ENCODE measurements at places on chromosomes 12 and 14.

GRCh38 chr12:55847603-55848291, 5.0 kb upstream of the MMP19 start:
- no peaks in the 10 kb centered on the region for H3K27me3 ChIP-seq
- peak; percentile 89 for DNase-seq

- no peak for DNase-seq
- H3K27ac ChIP-seq, result no peak overlapping the region
- no peaks in the 10 kb centered on the region for H3K36me3 ChIP-seq
- no peaks in the 10 kb centered on the region for H3K4me1 ChIP-seq
- H3K4me3 ChIP-seq, result no peak overlapping the region
These were observed 199.1 kb downstream of the SLC5A8 start for GRCh38 chr12:101010896-101011295.

DNA sequence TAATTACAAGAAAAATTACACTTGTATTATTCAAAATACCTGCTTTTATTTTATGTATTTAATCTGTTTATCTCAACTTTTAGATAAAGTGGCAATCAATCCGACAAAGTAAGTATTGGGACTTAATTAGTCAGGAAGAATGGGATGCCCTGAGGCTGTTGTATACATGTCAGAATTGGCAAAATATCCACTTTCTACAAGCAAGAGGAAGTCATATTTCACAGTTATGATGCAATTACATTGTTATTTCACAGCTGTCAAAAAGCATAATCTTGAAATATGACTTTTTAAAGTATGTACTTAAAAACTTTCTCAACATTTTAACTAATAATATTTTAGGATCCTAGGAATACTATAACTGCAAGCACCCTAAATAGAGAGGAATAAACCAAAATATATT, 357.1 kb upstream of the MGAT4C start:
- H3K36me3 ChIP-seq, result no peaks in the 10 kb centered on the region
- no peaks in the 10 kb centered on the region for H3K4me1 ChIP-seq
- no peaks in the 10 kb centered on the region for H3K27me3 ChIP-seq
- H3K27ac ChIP-seq, result no peak overlapping the region

DNA sequence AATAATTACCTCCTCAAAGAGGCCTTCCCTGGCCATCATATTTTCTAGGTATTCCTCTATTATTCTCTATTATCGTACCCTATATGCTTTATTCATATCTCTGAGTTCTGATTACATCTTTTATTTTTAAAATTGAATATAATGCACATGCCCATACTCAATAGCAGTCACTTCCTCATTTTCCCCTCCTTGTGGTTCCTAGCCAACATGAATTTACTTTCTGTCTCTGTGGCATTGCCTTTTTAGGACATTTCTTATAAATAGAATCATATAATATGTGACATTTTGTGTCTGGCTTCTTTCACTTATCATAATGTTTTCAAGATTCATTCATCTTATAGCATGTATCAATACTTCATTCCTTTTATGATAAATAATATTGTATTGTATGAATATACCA, 74.4 kb upstream of the TRHDE start:
- no peaks in the 10 kb centered on the region for H3K36me3 ChIP-seq
- no peaks in the 10 kb centered on the region for H3K4me1 ChIP-seq
- no peak for DNase-seq
- no peak overlapping the region for H3K4me3 ChIP-seq
- H3K27ac ChIP-seq, result no peak overlapping the region

DNA sequence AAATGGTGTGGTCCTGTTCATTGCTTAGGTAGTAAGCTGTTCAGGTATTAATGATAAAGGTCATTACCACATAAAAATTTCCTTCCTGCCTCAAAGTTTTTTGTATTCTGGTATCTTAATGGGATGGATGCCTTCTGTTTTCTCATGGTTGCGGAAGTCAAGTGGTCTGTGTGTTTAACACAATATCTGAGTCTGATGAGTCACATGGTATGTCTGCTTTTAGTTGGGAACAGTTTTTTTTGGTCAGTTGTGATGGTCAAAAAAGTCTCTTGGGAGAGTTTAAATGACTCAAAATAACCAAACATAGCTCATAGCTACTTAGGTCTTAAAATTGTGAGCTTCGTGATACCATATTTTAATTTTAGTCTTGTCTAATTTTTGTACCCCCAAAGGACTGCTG, 40.7 kb downstream of the STK38L start:
- peaks cover 4% of the 10 kb centered on the region for H3K4me1 ChIP-seq
- no peak overlapping the region for H3K4me3 ChIP-seq
- no peaks in the 10 kb centered on the region for H3K27me3 ChIP-seq
- H3K27ac ChIP-seq, result no peak overlapping the region

GRCh38 chr12:95516757-95517156, 34.5 kb downstream of the USP44 start:
- H3K4me3 ChIP-seq, result no peak overlapping the region
- H3K4me1 ChIP-seq, result no peaks in the 10 kb centered on the region
- DNase-seq, result no peak
- no peak overlapping the region for H3K27ac ChIP-seq

GRCh38 chr12:48817873-48818830, at the start of gene CACNB3:
CACNB3 (plus strand) TSS chr12:48818496; CDS start chr12:48818930, 434 bp downstream.
- H3K4me3 ChIP-seq, result peak within 1 kb of the TSS; percentile 70
- peak; percentile 85 for DNase-seq
- no peak within 1 kb of the TSS for H3K27ac ChIP-seq
- H3K36me3 ChIP-seq, result no peaks in the 10 kb centered on the region
- no peaks in the 10 kb centered on the region for H3K27me3 ChIP-seq

DNA sequence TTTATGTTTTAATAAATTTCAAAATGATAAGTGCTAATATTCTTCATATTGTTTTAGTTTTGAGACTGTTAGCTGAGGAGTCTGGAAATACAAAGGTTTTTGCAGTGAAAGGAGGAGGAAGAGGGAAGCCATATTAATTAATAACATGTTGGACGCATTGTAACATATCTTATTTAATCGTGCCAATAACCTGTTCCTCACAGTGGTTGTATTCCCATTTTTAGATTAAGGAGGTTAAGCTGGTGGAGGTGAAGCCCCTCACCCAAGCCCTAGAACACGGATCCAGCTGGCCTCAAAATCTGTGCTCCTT, 92.4 kb downstream of the EML1 start:
- no peaks in the 10 kb centered on the region for H3K36me3 ChIP-seq
- no peak overlapping the region for H3K27ac ChIP-seq
- H3K4me3 ChIP-seq, result no peak overlapping the region
- no peaks in the 10 kb centered on the region for H3K27me3 ChIP-seq
- no peaks in the 10 kb centered on the region for H3K4me1 ChIP-seq
- no peak for DNase-seq

DNA sequence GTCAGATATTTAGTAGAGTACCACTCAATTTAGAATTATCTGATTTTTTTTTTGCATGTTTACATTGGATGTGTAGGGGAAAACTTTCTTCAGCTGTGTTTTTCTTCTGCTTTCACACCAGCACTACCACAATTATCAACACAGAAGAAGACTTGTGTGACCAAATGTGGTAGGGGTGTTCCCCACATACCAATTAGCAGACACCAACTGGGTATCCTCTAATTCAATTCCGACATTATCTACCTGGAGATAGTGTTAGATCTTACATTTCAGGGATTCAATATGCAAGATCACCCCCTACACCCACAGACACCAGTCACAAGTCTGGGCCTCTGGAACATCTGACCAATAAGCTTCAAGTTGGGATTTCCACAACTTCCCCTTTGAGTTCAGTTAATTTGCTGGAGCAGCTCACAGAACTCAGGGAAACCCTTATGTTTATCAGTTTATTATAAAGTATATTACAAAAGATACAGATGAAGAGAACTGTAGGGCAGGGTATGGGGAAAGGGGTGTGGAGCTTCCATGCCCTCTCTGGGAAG, 4.1 kb upstream of the KLRG1 start:
- no peak overlapping the region for H3K4me3 ChIP-seq
- H3K36me3 ChIP-seq, result no peaks in the 10 kb centered on the region
- DNase-seq, result no peak
- peaks cover 4% of the 10 kb centered on the region for H3K4me1 ChIP-seq

- H3K36me3 ChIP-seq, result no peaks in the 10 kb centered on the region
- H3K27ac ChIP-seq, result peak within 1 kb of the TSS; percentile 95
- peak; percentile 99 for DNase-seq
- no peaks in the 10 kb centered on the region for H3K27me3 ChIP-seq
These were observed at the start of gene MAX for GRCh38 chr14:65102441-65103149. MAX (minus strand) TSS chr14:65102517; CDS start chr14:65102339, 178 bp downstream.

DNA sequence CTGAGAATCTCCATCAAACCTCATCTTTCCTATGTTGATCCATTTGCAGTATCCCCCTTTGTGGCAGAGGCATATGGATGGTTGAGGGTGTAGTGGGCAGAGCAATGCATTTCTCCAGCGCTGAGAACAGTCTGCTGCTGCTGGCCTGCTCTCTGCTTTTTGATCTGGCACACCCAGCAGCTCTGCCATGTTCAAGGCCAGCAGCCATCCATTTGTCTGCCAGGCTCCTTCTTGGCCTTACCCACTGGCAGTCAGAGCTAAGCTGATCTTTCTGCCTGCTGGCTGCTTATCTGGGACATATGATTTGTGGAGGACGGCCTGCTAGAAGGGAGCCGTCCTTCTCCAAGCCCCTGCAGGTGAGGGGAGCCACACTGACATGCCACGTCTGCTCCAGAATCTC, 17.0 kb downstream of the NPC2 start:
- peaks cover 89% of the 10 kb centered on the region for H3K36me3 ChIP-seq
- no peak overlapping the region for H3K27ac ChIP-seq
- no peaks in the 10 kb centered on the region for H3K27me3 ChIP-seq
- DNase-seq, result no peak

- no peak overlapping the region for H3K27ac ChIP-seq
- no peak overlapping the region for H3K4me3 ChIP-seq
- H3K4me1 ChIP-seq, result peaks cover 3% of the 10 kb centered on the region
- no peaks in the 10 kb centered on the region for H3K27me3 ChIP-seq
These were observed 33.5 kb downstream of the CCNK start for GRCh38 chr14:99514552-99515300.

- H3K4me1 ChIP-seq, result peaks cover 4% of the 10 kb centered on the region
- H3K27me3 ChIP-seq, result no peaks in the 10 kb centered on the region
- H3K27ac ChIP-seq, result no peak overlapping the region
These were observed 183.5 kb downstream of the ADGRD1 start for GRCh38 chr12:131137009-131137835.

GRCh38 chr12:1830981-1831963, 10.9 kb downstream of the LRTM2 start:
- H3K36me3 ChIP-seq, result no peaks in the 10 kb centered on the region
- no peak overlapping the region for H3K4me3 ChIP-seq
- DNase-seq, result peak; percentile 91
- no peaks in the 10 kb centered on the region for H3K4me1 ChIP-seq

DNA sequence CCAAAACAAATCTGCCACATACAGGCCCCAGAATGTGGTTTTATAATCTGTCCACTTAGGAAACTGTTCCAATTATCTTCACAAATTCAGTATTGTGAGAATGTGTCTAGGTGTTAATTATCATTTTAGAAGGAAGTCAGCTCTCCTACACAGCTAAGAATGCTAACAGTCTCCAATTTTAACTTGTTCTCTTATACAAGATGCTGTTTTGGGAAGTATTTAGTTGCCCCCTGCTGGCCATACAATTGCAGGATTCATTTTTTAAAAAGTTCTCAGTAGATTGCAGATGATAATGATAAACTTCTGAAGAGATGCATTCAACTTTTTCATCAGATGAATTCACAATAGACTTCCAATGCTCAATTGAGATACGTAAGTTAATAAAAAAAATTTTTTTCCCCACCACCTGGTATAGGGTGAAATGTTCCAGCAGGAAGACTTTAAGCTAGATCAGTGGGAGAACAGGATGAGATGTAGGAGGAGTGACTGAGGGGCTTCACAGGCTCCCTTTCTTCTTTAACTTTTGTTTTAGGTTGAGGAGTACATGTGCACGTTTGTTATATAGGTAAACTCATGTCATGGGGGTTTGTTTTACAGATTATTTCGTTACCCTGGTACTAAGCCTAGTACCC, 27.3 kb upstream of the OSBPL8 start:
- peaks cover 8% of the 10 kb centered on the region for H3K4me1 ChIP-seq
- H3K36me3 ChIP-seq, result no peaks in the 10 kb centered on the region
- no peaks in the 10 kb centered on the region for H3K27me3 ChIP-seq
- DNase-seq, result no peak

GRCh38 chr14:57583396-57583795, 89.7 kb upstream of the CCDC198 start:
- H3K27ac ChIP-seq, result no peak overlapping the region
- no peak for DNase-seq
- no peaks in the 10 kb centered on the region for H3K27me3 ChIP-seq
- H3K4me3 ChIP-seq, result no peak overlapping the region
- no peaks in the 10 kb centered on the region for H3K36me3 ChIP-seq

GRCh38 chr14:93938751-93939303, 11.7 kb downstream of the FAM181A start:
- peaks cover 6% of the 10 kb centered on the region for H3K4me1 ChIP-seq
- H3K4me3 ChIP-seq, result peak overlapping the region; percentile 36
- H3K36me3 ChIP-seq, result no peaks in the 10 kb centered on the region
- peaks cover 22% of the 10 kb centered on the region for H3K27me3 ChIP-seq

DNA sequence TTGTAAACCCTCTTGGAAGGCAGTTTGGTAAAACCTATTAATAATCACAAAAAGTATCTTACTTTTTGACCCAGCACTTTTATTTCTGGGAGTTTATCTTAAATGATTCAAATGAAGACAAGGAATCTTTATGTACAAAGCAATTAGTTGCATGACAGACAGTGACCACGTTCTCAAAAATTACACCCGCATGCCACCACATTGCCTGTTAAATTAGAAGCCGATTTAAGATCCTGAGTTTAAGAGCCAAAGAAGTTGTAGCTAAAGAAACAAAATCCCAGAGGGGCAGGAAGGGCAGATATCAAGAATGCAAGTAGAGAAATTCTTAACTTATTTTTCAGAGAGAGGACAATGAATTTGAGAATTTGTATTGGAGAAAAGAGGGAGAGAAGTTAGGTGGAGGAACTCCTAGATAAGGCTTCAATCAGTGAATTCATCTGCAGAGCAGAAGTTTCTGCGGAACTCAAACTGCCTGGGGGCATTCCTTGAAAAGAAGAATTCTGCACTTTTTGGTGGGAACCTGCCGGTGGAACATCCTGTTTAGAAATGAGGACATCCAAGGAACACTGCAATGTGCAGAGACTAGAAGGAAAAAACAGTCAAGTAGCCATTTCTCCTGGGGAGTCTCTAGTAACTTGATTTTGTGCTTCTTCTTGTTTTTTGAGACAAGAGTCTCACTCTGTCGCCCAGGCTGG, 1.1 kb upstream of the RIOX1 start:
- no peak overlapping the region for H3K27ac ChIP-seq
- H3K36me3 ChIP-seq, result no peaks in the 10 kb centered on the region
- H3K4me3 ChIP-seq, result no peak overlapping the region

DNA sequence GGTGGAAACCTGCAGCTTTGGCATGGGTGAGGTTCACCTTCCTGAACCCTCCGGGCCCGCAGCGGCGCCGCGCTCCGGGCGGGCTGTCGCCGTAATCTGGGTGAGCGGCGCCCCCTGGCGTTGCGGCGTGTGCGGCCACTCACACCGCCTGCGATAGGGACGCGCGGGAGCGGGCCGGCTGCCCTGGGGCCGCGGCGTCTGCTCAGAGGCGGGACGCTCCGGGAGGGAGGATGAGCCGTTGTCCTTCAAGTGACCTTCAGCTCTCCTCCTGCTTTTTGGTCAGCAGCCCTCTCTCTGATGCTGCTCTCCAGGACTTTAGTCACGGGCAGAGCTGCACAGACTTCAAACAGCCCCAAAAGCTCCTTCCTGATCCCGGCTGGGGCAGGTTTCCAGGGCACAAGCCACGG, 211.7 kb upstream of the FKBP4 start:
- H3K4me1 ChIP-seq, result peaks cover 6% of the 10 kb centered on the region
- H3K27ac ChIP-seq, result no peak overlapping the region
- DNase-seq, result peak; percentile 84

GRCh38 chr12:18158774-18159557, 69.0 kb upstream of the RERGL start:
- no peaks in the 10 kb centered on the region for H3K36me3 ChIP-seq
- no peak overlapping the region for H3K4me3 ChIP-seq
- H3K4me1 ChIP-seq, result no peaks in the 10 kb centered on the region

Measured in upper lobe of right lung (tissue), 1 donor.